ENCODE measurements at places on chromosomes 4 and X. TPM values are rescaled to one million over a fixed set of nuclear protein-coding genes. Genes with fewer than 3 reads are reported as not detected.

- DNase-seq = no peak
Measured at GRCh38 chr4:82747686-82748575, 50.7 kb downstream of the SCD5 start.

GRCh38 chrX:9628779-9629493 lies 136.7 kb downstream of the GPR143 start:
- DNase-seq = no peak

DNA sequence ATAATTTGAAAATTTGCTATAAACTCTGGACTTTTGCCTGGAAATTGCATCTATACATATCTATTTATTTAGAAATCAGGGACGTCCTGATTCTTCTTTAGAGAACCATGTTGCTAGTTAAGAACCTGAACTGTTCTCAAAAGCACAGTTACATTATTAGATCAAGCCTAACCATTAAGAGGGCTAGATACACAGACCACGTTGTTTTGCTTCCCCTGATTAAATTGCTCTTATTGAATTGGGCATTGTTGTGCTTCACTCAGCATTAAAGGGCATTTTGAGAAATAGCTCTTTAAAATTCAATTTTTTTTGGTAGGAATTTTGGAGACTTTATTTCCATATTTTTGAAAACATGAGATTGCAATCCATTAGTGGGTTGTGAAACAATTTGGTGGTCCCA lies 44.4 kb downstream of the FIP1L1 start:
- DNase-seq = no peak

ACOT9 gene
- total RNA-seq = 53.3 TPM

- DNase-seq = no peak
Measured at GRCh38 chr4:55921093-55921492, 27.7 kb upstream of the CEP135 start.

EXOC1L gene
- total RNA-seq = not detected

LPAR4 gene
- total RNA-seq = not detected

PLCXD1 gene
- total RNA-seq = 68.7 TPM

GRCh38 chr4:180949424-180950213 lies 1293.6 kb upstream of the TENM3 start:
- DNase-seq = no peak

AWAT2 gene
- total RNA-seq = not detected

DNA sequence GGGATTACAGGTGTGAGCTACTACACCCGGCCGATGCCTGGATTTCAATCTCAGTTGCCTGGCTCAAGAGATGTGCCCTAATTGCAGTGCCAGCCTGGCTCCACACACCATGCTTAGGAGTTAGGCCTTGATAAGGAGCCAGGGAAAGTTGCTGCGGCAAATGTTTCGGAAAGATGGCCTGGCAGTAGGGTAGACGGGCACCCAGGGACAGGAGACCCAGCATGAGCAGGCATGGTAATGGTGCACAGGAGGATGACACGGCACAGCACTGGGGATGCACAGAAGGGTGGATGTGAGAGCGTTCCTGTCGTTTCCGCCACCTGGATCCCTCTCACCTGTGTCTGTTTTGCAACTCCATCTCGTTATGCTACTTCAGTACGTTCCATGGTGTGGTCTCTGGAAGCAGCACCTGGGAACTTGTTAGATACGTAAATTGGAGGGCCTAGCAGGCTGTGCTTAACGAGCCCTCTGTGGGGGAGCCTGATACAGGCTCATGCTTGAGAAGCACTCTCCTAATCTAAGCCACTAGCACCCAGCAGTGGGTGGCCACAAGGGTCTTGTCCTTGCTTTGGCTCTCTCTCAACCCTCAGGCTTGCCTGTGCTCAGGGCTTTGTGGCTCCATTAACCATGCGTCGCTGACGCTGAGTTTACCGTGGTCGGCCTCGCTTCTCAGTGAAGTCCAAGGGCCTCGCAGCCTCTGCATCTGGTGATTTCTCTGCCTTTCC lies 20.3 kb downstream of the RNF4 start:
- no peak for DNase-seq

FATE1 gene
- total RNA-seq = not detected

FAT4 gene
- total RNA-seq = not detected

DNA sequence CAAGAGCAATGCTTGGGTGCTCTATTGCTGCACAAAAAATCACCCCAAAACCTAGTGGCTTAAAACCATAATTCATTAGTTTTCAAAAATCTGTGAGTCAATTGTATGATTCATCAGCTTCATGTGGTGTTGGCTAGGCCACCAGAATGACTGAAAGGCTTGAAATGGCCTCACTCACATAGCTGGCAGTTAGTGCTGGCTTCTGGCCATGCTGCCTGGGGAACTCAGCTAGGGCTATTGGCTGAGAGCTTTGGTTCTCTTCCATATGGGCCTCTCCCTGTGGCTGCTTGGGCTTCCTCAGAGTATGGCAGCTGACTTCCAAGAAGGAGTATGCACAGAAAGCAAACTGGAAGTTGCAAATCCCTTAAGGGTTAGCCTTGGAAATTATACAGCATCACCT lies 3.1 kb upstream of the MTMR1 start:
- DNase-seq = no peak

DNA sequence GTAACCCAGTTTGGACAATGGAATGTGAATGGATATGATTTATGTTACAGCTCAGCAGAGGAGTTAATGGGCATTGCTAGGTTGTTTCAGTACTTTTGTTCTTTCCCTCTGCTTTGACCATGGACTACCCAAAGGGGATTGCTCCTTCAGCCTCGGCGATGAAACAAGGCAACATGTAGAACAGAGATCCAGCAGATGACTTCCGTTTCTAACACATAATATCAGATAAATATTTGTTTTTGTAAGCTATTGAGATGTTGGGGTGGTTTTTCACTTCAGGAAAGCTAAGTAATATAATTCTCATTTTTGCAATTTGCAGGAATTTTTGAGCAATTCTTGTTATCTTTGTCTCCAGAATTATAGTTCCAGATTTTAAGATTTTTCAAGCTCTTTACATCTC lies 934.6 kb upstream of the GRID2 start:
- no peak for DNase-seq

DNA sequence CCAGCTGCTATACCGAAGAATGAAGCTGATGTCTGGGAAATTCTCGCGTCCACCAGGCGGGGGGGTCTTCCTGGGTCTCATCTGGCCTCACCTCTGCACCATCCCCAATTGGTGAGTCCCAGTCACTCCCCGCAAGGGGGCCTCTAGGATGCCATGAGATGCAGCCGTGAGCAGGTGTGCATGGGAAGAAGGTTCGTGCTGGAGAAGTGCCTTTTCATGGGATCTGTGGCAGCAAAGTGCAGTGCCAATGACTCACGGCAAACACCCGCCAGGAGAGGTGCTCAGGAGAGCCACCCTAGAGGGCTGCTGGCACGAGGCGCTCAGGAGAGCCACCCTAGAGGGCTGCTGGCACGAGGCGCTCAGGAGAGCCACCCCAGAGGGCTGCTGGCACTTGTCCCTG lies 55.1 kb downstream of the CPZ start:
- DNase-seq = no peak

DNA sequence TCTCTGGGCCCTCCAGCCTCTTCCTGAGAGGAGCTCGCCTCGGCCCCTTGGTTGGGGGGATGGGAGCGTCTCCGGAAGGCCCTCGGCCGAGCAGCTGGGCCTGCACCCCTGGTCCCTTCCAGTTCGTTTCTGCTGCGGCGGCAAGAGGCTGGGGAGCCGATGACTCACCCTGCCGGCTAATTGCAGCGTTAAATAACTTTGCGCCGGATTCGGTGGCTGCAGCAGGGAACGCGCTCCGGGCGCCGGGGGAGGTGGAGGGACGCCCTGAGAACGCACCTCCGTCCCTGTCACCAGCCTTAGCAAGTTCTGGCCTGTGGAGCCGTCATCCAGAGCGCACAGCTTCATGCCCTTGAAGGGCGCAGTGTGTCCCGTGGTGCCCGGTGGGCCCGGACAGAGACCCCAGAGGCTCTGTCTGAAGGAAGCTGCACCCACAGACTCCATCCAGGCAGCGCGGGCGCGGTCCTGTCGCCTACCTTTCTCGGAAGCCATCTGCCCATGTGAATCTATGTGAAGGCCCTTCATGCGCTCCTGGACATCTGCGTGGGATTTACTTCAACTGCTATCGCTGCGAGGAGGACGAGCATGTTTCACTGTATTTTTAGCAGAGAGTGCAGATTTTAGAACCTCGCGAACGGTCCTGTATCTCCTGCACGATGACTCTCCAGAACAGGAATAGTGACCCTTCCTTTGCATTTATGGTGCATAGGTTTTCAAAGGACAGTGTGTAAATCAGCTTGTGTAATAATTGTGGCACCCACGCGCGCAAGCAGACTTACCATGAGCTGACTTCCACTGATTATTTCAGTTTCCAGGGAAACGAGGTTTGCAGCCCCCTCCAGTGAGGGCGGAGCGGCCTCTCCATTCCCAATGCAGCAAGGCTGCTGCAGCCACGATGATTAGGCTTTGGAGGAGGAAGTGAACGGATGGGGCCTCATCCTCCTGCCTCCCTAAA lies 1.7 kb upstream of the TMEM271 start:
- no peak for DNase-seq

MAPK10 gene
- total RNA-seq = not detected

- DNase-seq = no peak
Measured at GRCh38 chrX:1720836-1721235, 106.0 kb downstream of the ASMT start.

GRCh38 chr4:145871209-145871608 lies 67.4 kb downstream of the ZNF827 start:
- DNase-seq = no peak

GASK1B gene
- total RNA-seq = not detected

PAGE2B gene
- 0.45 TPM for total RNA-seq

DNA sequence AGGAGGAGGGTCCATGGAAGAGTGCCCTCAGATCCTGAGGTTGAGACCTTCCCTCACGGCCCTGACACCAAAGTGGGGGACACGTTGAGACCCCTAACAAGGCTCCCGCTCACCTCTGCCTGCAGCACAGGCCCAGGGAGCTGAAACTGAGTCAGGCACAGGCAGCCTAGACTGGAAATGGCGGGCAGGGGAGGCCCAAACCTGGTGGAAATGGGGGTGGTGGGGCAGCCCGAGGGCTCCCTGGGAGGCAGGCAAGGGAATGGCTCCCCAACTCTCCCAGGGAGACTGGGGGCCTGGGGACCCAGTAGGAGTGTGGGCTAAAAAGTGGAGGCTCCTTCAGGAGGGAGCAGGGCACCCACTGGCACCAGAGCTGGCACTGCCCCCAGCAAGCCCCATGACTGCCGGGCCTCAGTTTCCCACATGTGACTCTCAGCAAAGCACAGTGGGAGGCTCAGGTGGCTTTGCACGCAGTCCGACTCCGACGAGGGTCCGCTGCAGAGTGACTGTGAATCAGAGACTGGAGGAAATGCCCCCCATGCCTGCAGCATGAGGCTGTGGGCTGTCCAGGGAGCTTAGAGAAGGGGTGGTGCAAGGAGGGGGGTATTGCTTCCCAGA lies 5.9 kb downstream of the NKX1-1 start:
- no peak for DNase-seq

DNA sequence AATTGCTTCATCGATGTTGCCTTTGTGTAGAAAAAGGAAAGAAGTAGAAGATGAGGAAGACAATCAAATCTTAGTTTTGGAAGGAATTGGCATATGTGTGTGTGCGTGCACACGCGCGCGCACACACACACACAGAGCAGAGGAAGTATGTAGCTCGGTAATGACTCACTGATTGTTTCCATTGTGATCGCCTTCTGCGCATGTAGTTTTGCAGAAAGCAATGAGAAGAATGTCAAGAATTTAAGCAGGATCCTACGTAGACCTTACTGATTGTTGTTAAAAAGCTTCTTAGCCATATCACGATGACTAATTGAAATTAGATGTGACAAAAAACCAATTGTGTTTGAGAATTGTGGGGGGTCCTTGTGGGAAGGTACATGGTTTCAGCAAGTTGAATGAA lies 12.8 kb upstream of the LIMCH1 start:
- DNase-seq = no peak

- no peak for DNase-seq
Measured at GRCh38 chrX:42495139-42495538, 282.8 kb downstream of the PPP1R2C start.

DNA sequence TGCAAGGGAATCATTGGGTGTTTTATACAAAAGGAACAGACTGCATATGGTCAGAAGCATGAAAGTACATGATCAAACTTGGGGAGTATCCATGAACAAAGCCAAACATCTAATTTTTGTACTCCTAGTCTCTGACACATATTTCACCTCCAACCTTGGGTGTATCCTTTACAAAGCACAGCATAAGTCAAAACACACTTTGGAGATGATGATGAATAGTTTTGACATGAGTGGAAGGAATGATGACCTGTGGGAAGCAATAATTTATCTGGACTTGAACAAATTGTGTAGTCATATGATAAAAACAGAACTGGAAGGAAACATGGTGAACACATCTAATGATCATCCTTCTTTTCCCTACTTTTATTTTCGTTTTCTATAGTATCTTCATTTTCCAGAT lies 108.7 kb upstream of the PLS3 start:
- no peak for DNase-seq

DNA sequence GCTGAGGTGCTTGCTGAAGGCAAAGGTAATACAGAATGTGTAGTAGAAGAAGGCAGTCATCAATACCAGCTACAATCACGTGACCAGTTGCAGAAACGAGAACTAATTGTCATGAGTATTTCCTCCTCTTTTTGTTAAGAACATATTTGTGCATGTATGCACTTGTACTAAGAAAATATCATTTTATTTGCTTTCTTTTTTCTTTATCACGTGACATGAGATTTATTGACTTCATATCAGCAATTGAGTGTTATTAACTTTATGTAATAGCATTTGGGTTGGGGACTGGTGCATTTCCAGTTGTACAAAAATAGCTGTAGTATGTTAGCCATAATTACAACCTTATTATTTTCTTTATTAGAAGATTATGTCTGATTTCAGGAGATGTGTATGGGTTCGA lies 90.0 kb downstream of the MAGEE1 start:
- no peak for DNase-seq

GRCh38 chr4:156475322-156475721 lies 496.3 kb downstream of the PDGFC start:
- DNase-seq = no peak

JADE3 gene
- total RNA-seq = 1.6 TPM

DNA sequence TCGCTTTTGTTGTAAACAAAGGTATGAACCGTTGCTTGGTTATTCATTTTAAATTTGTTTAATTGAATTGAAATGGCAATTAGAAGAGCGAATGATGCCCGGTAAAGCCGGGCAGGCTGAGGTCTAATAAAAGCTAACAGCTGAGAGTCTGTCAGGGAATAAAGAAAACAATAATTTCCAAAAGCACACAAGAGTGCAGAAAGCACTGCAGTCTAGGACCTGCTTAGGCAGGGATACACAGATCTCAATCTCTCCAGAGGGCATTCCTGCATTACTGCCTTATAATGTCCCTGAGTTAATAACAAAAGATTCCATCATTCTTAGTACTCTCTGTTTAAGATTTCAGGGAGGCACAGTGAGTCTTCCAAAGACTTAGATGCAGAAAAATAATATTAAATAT lies 27.6 kb upstream of the EMCN start:
- DNase-seq = no peak

DNA sequence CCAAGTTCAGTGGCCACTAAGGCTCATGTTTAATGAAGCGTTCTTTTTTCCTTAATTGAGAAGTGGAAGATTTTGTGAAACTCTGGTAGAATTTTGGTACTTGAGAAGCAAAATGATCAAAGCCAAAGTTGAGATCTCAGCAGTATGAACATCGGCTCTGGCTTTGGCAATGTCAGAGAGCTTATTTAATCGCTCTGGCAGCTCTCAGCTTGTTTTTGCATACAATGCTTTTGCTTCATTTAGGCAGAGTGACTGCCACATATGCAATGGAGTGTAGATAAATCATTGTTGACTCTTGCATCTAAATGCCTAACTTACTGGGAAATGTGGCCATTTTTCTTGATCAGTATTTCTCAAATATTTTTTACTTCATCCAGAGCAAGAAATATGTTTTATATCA lies 135.7 kb downstream of the AASDH start:
- no peak for DNase-seq
